ENCODE measurements at places on chromosomes 1 and 21. TPM values are rescaled to one million over a fixed set of nuclear protein-coding genes. Genes with fewer than 3 reads are reported as not detected.

The RHOU gene
- total RNA-seq = 2.9 TPM

The OR2L2 gene
- not detected for total RNA-seq

The CFAP74 gene
- not detected for total RNA-seq

The DVL1 gene
- total RNA-seq = 69.5 TPM

The B3GALT2 gene
- 12.9 TPM for total RNA-seq

The TRIM67 gene
- total RNA-seq = not detected

The SMIM1 gene
- 1.7 TPM for total RNA-seq

The CATSPERE gene
- total RNA-seq = 1.7 TPM

The MYBPHL gene
- total RNA-seq = not detected

The RNU1-4 gene
- total RNA-seq = under 0.01 TPM

The EXTL2 gene
- 30.7 TPM for total RNA-seq

The CCDC190 gene
- 0.43 TPM for total RNA-seq

The MXRA8 gene
- 249 TPM for total RNA-seq

The BSND gene
- total RNA-seq = not detected

The CEP85 gene
- total RNA-seq = 13.0 TPM

The S100A7A gene
- total RNA-seq = not detected

The S100A3 gene
- 20.3 TPM for total RNA-seq

The ZNF593OS gene
- 0.32 TPM for total RNA-seq

The CCDC27 gene
- total RNA-seq = not detected

The BGLAP gene
- not detected for total RNA-seq

The WNT3A gene
- total RNA-seq = not detected

The UBIAD1 gene
- 9.0 TPM for total RNA-seq

The LENEP gene
- total RNA-seq = 0.43 TPM

The TTC22 gene
- total RNA-seq = not detected

The RPRD2 gene
- total RNA-seq = 16.8 TPM

The S100A12 gene
- total RNA-seq = not detected

The RYR2 gene
- not detected for total RNA-seq

The ZMYND12 gene
- total RNA-seq = 0.32 TPM

The HJV gene
- total RNA-seq = not detected

The ABCB10 gene
- 18.1 TPM for total RNA-seq

The TSPEAR gene
- not detected for total RNA-seq

The TPTE gene
- 0.43 TPM for total RNA-seq

The CDCA8 gene
- 6.1 TPM for total RNA-seq

The OR4F29 gene
- 0.32 TPM for total RNA-seq

The APH1A gene
- total RNA-seq = 84.4 TPM

The PGBD5 gene
- not detected for total RNA-seq

The ADAMTS4 gene
- 8.2 TPM for total RNA-seq

The ATP13A2 gene
- total RNA-seq = 42.2 TPM

The DENND2D gene
- 4.3 TPM for total RNA-seq

The OR2T29 gene
- total RNA-seq = not detected

The DHRS3 gene
- 84.1 TPM for total RNA-seq

The OR2AK2 gene
- total RNA-seq = not detected

The ICOSLG gene
- 0.64 TPM for total RNA-seq

The CNR2 gene
- total RNA-seq = not detected

The CFHR4 gene
- total RNA-seq = not detected

The RGS13 gene
- total RNA-seq = not detected

The UMODL1 gene
- total RNA-seq = not detected

The CELA3A gene
- total RNA-seq = not detected

The DUSP12 gene
- total RNA-seq = 26.3 TPM

The TOR3A gene
- total RNA-seq = 35.4 TPM

The CHRM3 gene
- total RNA-seq = under 0.01 TPM

The FCRL6 gene
- total RNA-seq = not detected

The RPE65 gene
- not detected for total RNA-seq

The PLEKHG5 gene
- 11.2 TPM for total RNA-seq

The AMPD1 gene
- not detected for total RNA-seq

Measured in fibroblast of villous mesenchyme (primary cell).